AML-193 (cell line): ENCODE measurements at places on chromosomes 2 and 18.

DNA sequence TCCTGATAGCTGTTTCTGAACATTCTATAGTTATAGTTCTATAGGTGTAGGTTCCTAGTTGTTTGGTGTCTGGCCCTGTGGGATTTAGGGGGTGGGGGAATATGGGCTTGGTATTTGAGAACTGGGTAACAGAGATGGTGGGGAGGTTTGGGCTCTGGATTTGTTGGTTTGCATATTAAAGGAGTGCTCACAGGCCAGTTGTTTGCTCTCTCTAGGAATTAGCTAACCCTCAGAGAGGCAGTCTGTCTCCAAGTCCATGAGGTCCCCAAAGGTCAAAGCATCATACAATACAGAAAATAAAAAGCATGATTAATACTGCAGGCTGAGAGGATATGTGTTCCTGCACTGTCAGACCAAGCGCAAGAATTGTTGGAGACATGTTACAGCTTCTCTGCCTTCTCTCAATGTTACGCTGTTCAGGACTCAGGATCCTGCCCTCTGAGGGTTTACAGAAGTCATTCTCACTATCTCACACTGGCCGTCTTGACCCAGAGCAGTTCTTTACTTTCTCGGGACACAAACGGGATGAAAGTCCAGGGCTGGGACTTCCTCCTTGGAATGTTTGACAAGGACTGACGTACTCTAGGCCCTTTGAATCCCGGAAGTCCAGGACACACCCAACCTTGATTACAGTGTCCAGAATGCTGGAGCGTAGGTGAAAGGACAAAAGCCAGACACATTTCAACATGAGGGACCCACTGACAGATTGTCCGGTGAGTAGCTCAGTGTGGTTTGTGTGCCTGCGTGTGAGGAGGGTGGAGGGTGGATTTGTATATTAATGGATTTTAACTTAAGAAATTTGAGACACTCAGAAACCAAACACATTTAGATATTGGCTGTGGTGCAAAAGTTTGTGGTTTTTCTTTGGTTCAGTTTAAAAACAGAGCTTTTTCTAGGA lies at the start of gene NOSTRIN:
Gene NOSTRIN (plus strand): TSS at position 677 of the 898 bp plus-strand sequence. CDS start 10 bp downstream, at position 687.
- no peak for DNase-seq

- no peak for DNase-seq
Measured at GRCh38 chr2:46490521-46491141, 11.3 kb downstream of the TMEM247 start.

- DNase-seq: no peak
Measured at GRCh38 chr2:146917431-146918042, 927.3 kb upstream of the ACVR2A start.

GRCh38 chr2:162277381-162277780 lies 34.1 kb upstream of the FAP start:
- no peak for DNase-seq

DNA sequence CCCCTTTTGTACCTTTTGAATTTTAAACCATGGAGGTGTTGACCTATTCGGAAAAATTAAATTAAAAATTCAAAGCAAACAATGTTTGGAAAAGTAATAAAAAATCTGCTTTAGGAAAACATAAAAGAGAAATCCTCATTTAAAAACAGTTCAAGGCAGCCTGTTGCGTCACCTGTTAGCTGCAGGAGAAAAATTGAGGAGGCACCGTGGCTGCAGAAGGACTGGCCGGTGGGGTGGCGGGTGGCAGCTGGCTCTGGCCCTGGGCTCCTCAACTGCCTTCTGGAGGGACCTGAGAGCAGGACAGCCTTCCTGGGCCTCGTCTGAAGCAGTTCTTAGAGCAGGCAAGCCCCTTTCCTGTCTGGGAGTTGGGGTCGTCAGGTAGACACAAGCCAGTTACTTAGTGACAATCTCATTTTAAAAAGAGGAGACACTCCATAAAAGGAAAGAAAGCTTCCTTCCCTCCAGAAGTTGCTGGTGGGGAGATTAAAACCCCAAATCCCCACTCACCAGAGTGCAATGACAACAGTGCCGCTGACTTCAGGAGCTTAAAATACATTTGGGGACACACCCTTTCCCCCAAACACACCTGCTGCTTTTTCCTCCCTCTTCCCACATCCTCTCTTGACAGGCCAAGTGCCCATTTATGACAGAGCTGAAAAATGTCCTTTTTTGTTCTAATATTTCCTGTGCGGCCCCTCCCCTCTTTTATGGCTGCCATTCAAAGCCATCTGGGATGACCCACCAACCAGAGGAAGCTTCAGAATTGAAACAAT lies 9.7 kb downstream of the ZBTB7C start:
- no peak for DNase-seq

GRCh38 chr2:222864296-222864695 lies 3.5 kb downstream of the ACSL3 start:
- peak; percentile 14 for DNase-seq

DNA sequence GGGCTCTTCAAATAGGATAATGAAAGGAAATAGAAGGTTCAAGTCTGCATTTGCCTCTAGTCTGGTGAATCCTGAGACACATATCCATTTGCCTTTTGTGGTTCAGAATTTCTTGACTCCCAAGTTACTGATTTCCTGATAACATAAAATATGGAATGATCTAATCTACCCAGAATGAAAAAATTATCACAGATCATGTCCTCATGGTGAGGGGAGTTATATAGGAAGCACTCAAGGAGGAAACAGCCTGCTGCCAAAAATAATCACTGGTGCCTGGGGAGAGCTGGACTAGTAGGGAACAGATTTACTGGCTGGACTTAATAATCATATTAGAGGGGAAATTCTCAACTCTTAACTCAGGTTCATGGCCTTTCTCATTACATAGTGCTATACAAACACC lies 95.5 kb upstream of the STK17B start:
- DNase-seq: no peak

DNA sequence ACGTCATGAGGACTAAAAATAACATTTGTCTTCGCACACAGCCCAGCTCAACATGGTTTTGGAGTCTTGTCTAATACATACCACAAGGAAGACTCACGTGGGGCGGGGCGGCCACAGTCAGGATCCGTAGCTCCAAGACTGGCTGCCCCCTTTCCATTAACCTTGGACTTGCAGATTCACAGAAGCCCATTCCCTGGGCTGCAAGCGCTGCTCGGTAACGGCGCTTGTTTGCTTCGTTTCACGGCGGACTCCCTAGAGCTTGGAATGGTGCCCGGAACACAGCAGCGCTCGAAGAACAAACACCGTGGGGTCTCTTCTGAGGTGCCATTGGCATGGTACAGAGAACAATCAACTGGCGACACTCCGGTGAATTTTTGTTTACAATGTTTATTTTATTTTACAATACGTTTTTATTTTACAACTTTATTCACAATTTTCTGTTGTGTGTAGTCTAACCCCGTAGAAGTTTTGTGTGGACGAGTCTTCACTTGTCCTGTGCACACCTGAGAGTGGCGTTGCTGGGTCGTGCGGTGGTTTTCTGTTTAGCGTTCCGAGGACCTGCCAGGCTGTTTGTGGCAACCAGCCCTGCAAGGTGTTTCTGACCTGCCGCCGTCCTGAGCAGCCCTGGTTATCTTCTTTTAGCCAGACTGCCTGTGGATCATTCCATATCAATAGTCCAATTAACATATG lies 126.5 kb downstream of the GALR1 start:
- DNase-seq: no peak
